ENCODE measurements at places on chromosomes 5 and 9. TPM values are rescaled to one million over a fixed set of nuclear protein-coding genes. Genes with fewer than 3 reads are reported as not detected.

The TRIM36 gene
- 0.39 TPM for total RNA-seq

The SPATA31D4 gene
- total RNA-seq: not detected

The BRINP1 gene
- total RNA-seq: 4.0 TPM

The LCN15 gene
- total RNA-seq: not detected

The SLC46A2 gene
- not detected for total RNA-seq

The SLC28A3 gene
- total RNA-seq: under 0.01 TPM

The ENHO gene
- not detected for total RNA-seq

The IFNK gene
- not detected for total RNA-seq

The HAVCR1 gene
- total RNA-seq: 0.37 TPM

The TNC gene
- 93.6 TPM for total RNA-seq

The HTR1A gene
- not detected for total RNA-seq

The ADAMTSL1 gene
- 134 TPM for total RNA-seq

The STPG3 gene
- total RNA-seq: not detected

The SLCO6A1 gene
- total RNA-seq: not detected

The HAPLN1 gene
- not detected for total RNA-seq

The IL7R gene
- 0.37 TPM for total RNA-seq

The ZNF883 gene
- total RNA-seq: 2.0 TPM

The UBE2QL1 gene
- total RNA-seq: not detected

The RLN2 gene
- not detected for total RNA-seq

The SLC36A3 gene
- not detected for total RNA-seq

The ABITRAM gene
- total RNA-seq: 10.0 TPM

The NSMF gene
- 34.6 TPM for total RNA-seq

The URM1 gene
- 28.2 TPM for total RNA-seq

The CCL21 gene
- not detected for total RNA-seq

The BICD2 gene
- 47.9 TPM for total RNA-seq

The ACOT12 gene
- total RNA-seq: not detected

The PTAR1 gene
- 65.7 TPM for total RNA-seq

The PCSK5 gene
- total RNA-seq: 9.8 TPM

The PCDHGA10 gene
- 6.8 TPM for total RNA-seq

The SETD9 gene
- 6.6 TPM for total RNA-seq

The ITGA2 gene
- total RNA-seq: 31.7 TPM

The ACER2 gene
- total RNA-seq: 1.2 TPM

The OBP2B gene
- not detected for total RNA-seq

The ALDH1B1 gene
- 31.6 TPM for total RNA-seq

The SLC34A1 gene
- total RNA-seq: not detected

The EPB41L4B gene
- under 0.01 TPM for total RNA-seq

The CD180 gene
- not detected for total RNA-seq

The PCDHB15 gene
- not detected for total RNA-seq

The LRRC14B gene
- total RNA-seq: not detected

The DCTN4 gene
- total RNA-seq: 64.5 TPM

The RPL7A gene
- total RNA-seq: 2,826 TPM

The MCTP1 gene
- total RNA-seq: 43.4 TPM
